ENCODE measurements at places on chromosomes 6 and 20. TPM values are rescaled to one million over a fixed set of nuclear protein-coding genes. Genes with fewer than 3 reads are reported as not detected.

The PKHD1 gene
- total RNA-seq, result 0.14 TPM

The ARFGAP1 gene
- total RNA-seq, result 88.0 TPM

The SMPDL3A gene
- 1.8 TPM for total RNA-seq

The HLA-DOB gene
- total RNA-seq, result not detected

The KCNB1 gene
- 0.41 TPM for total RNA-seq

The RBM24 gene
- 2.3 TPM for total RNA-seq

The IMPG1 gene
- not detected for total RNA-seq

The IRAK1BP1 gene
- 6.2 TPM for total RNA-seq

The C6orf15 gene
- not detected for total RNA-seq

The GPSM3 gene
- 21.2 TPM for total RNA-seq

The MARCKS gene
- 92.7 TPM for total RNA-seq

The RIPPLY2 gene
- total RNA-seq, result 0.90 TPM

The TLDC2 gene
- 0.31 TPM for total RNA-seq

The PRDM1 gene
- total RNA-seq, result 2.4 TPM

The IL20RA gene
- 0.28 TPM for total RNA-seq

The KIAA1755 gene
- 0.24 TPM for total RNA-seq

The TCF21 gene
- not detected for total RNA-seq

The HLA-DQB2 gene
- not detected for total RNA-seq

The OCSTAMP gene
- total RNA-seq, result not detected

The OPN5 gene
- total RNA-seq, result not detected

The GABRR2 gene
- total RNA-seq, result not detected

The UBD gene
- total RNA-seq, result not detected

The NKX2-4 gene
- total RNA-seq, result not detected

The CPNE5 gene
- total RNA-seq, result 0.42 TPM

The CST1 gene
- total RNA-seq, result 10.5 TPM

The PNPLA1 gene
- total RNA-seq, result not detected

The GGTLC1 gene
- not detected for total RNA-seq

The ANKS1A gene
- 22.4 TPM for total RNA-seq

The PFDN6 gene
- 90.2 TPM for total RNA-seq

The MYCT1 gene
- total RNA-seq, result 2.7 TPM

The GATA5 gene
- 0.55 TPM for total RNA-seq

The COL21A1 gene
- 0.28 TPM for total RNA-seq

The PGC gene
- not detected for total RNA-seq

The IPCEF1 gene
- total RNA-seq, result 6.6 TPM

The PCSK2 gene
- total RNA-seq, result 0.10 TPM

The SULF2 gene
- total RNA-seq, result 52.0 TPM

The ZSCAN23 gene
- 6.5 TPM for total RNA-seq

The TNNC2 gene
- total RNA-seq, result 0.42 TPM

The KCNK15 gene
- total RNA-seq, result not detected

The TRAPPC3L gene
- total RNA-seq, result not detected

The BTNL2 gene
- not detected for total RNA-seq

The ZNF341 gene
- 7.0 TPM for total RNA-seq

The DHX35 gene
- total RNA-seq, result 26.1 TPM

The OR2H2 gene
- not detected for total RNA-seq

The RNF182 gene
- total RNA-seq, result 6.1 TPM

The TXLNB gene
- not detected for total RNA-seq

The PXT1 gene
- total RNA-seq, result not detected

The ADAM33 gene
- 3.3 TPM for total RNA-seq

The OPRM1 gene
- not detected for total RNA-seq

The LPA gene
- not detected for total RNA-seq

The GPR63 gene
- total RNA-seq, result 6.2 TPM

The LY6G5B gene
- 2.9 TPM for total RNA-seq

The C20orf141 gene
- not detected for total RNA-seq

The STX11 gene
- not detected for total RNA-seq

The SASH1 gene
- 11.2 TPM for total RNA-seq
